Jurkat, Clone E6-1 (cell line): ENCODE measurements at places on chromosomes 5 and 9.

- no peak for DNase-seq
Measured at GRCh38 chr9:89766991-89767390, 162.2 kb downstream of the GADD45G start.

- no peak for DNase-seq
Measured at GRCh38 chr5:149300441-149300840, 28.8 kb downstream of the AFAP1L1 start.

- no peak for DNase-seq
Measured at GRCh38 chr5:132641241-132641723, 16.7 kb upstream of the IL13 start.

GRCh38 chr5:56309262-56309826 is 76.2 kb upstream of the ANKRD55 start:
- DNase-seq, result no peak

DNA sequence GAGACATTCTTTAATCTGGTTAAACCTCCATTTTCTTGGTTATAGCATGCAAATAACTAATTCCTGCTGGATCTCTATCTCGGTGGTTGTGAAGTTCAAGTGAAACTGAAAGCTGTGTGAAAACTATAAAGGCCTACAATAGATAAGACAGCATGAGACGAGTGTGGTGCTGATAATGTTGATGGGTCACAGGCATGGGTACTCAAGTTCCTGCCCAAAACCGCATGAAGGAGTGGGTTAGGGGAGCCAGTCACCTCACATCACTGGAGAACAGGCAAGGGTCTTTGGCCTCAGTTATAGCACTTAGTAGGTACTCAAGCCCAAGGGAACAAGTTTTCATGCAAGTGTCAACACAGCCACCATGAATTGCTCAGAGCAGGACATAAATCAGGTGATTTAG is 16.7 kb downstream of the HMHB1 start:
- peak; percentile 19 for DNase-seq
